Activated CD4-positive, alpha-beta memory T cell treated with anti-CD3 and anti-CD28 coated beads, Interleukin-2, amount 10 ng/mL, durations not matched to agents 7 days and 5 days (primary cell): ENCODE measurements at places on chromosomes 1 and 21.

GRCh38 chr21:44724196-44724595 is 12.8 kb upstream of the TSPEAR start:
- H3K27me3 ChIP-seq = peaks cover 48% of the 10 kb centered on the region
- no peaks in the 10 kb centered on the region for H3K36me3 ChIP-seq
- H3K4me1 ChIP-seq = no peaks in the 10 kb centered on the region
- DNase-seq = no peak
- H3K4me3 ChIP-seq = no peak overlapping the region

DNA sequence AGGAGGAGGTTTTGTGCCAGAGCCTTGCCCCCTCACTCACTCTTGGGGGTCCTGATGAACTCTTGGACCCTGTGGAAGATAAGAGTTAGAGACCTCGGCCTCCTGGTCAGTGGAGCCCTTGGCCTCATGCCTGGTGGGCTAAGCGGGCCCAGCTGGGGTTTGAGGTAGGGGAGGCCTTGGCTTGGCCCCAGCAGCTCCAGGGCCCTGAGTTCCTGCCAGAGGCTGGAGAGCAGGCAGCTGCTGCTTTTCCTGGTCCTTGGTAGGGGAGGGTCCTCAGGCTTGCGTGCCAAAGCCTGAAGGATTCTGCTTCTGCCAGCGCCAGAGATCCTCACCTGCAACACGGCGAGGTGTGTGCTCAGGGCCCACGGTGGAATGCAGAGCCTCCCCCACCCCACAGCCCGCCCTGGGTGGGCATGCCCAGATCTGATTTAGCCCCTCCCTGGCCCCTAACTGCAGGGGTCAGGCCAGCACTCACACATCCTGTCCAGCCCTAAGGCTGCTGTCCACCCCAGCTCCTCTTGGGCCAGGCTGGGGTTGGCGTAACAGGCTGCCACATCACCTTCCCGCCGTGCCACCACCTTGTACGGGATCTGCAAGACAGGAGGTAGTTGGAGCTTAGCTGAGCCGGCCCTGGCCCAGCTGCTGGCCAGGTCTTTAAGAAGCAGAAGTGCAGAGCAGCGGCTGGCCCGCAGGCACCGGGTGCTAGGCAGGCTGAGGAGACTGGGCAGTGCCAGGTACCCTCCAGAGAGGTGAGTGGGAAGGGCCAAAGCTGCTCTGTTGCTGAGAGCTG is 4.7 kb downstream of the GALE start:
- H3K27me3 ChIP-seq = no peaks in the 10 kb centered on the region
- no peak overlapping the region for H3K4me3 ChIP-seq
- no peak for DNase-seq
- no peak overlapping the region for H3K27ac ChIP-seq

- H3K4me3 ChIP-seq = no peak overlapping the region
- H3K36me3 ChIP-seq = no peaks in the 10 kb centered on the region
- H3K4me1 ChIP-seq = peaks cover 15% of the 10 kb centered on the region
- no peak overlapping the region for H3K27ac ChIP-seq
- H3K27me3 ChIP-seq = no peaks in the 10 kb centered on the region
These were observed 133.5 kb upstream of the SOD1 start for GRCh38 chr21:31526040-31526439.

GRCh38 chr1:86396498-86396890 is 371 bp upstream of the ODF2L start:
- H3K36me3 ChIP-seq = peaks cover 21% of the 10 kb centered on the region
- peak overlapping the region; percentile 95 for H3K4me3 ChIP-seq
- H3K27me3 ChIP-seq = no peaks in the 10 kb centered on the region
- peak overlapping the region; percentile 90 for H3K27ac ChIP-seq
- no peak for DNase-seq

- H3K36me3 ChIP-seq = peaks cover 61% of the 10 kb centered on the region
- DNase-seq = no peak
- no peaks in the 10 kb centered on the region for H3K27me3 ChIP-seq
- peaks cover 43% of the 10 kb centered on the region for H3K4me1 ChIP-seq
These were observed 16.4 kb downstream of the RAB4A start for GRCh38 chr1:229287267-229287666.

- DNase-seq = no peak
- H3K36me3 ChIP-seq = peaks cover 7% of the 10 kb centered on the region
- no peaks in the 10 kb centered on the region for H3K4me1 ChIP-seq
- no peak overlapping the region for H3K4me3 ChIP-seq
These were observed 120.7 kb downstream of the RPS6KC1 start for GRCh38 chr1:213171711-213172110.
